Ascending aorta (tissue), 2 donors: ENCODE measurements at places on chromosomes 3 and 15. TPM values are rescaled to one million over a fixed set of nuclear protein-coding genes. Genes with fewer than 3 reads are reported as not detected.

DNA sequence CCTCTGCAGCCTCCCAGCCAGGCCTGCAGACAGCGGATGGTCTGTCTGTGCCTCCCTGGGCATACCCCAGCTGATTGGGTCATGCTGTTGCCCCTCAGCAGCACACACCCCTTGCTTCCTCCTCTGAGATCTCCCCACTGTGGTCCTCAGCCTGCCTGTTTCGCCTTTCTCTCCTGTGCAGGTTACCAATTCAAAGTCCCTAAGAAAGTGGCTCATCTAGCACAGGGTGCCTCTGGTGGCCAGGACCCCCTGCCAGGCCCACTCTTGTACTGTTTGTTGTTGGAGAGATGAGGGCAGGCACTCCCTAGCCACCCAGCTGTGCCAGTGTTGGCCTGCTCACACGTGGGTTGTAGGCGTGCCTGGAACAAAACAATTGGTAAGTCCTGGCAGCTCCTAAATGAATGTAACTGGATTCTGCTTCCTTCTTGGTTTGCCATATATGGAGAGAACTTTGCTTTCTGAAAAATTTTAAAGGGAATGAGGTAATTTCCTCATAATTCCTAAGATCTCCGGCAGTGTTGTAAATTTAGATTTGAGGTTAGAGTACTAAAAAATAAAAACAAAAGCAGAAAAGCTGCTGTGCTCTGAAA lies 213.2 kb upstream of the IL12A start:
- H3K27ac ChIP-seq: peak overlapping the region; percentile 95
- DNase-seq: peak; percentile 93
- no peaks in the 10 kb centered on the region for H3K36me3 ChIP-seq

GRCh38 chr3:126134219-126134975 lies 46.0 kb downstream of the ALDH1L1 start:
- H3K4me3 ChIP-seq: no peak overlapping the region
- DNase-seq: no peak
- no peaks in the 10 kb centered on the region for H3K4me1 ChIP-seq
- no peak overlapping the region for H3K27ac ChIP-seq
- H3K36me3 ChIP-seq: peaks cover 20% of the 10 kb centered on the region

DNA sequence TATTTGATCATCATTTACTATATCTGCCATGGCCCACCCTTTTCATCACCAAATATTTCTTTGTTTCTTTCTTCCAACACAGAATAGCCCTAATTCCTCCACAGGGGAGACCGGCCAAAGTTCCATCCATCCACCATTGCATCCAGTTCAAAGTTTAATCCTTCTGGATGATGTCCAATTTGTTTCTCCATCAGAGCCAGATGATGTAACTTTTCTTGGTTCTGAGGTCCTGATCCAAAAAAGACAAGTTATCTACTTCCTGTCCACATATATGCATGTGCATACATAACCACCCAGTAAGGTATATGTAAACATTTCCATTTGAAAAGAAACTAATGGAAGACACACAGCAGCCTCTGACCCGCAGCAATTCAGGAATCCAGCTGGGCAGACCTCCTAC lies 237.3 kb downstream of the SHOX2 start:
- DNase-seq: no peak
- no peak overlapping the region for H3K4me3 ChIP-seq
- H3K27ac ChIP-seq: peak overlapping the region; percentile 65
- peaks cover 4% of the 10 kb centered on the region for H3K4me1 ChIP-seq
- no peaks in the 10 kb centered on the region for H3K36me3 ChIP-seq

GRCh38 chr3:102361101-102361500 lies 73.7 kb upstream of the ZPLD1 start:
- no peaks in the 10 kb centered on the region for H3K27me3 ChIP-seq
- H3K36me3 ChIP-seq: no peaks in the 10 kb centered on the region
- H3K4me1 ChIP-seq: no peaks in the 10 kb centered on the region
- DNase-seq: no peak
- H3K4me3 ChIP-seq: no peak overlapping the region
- no peak overlapping the region for H3K27ac ChIP-seq

GRCh38 chr3:50617096-50617791 lies at the start of gene MAPKAPK3:
TSS of gene MAPKAPK3 (plus strand) at chr3:50617151. CDS start at chr3:50617566, 415 bp downstream.
- H3K36me3 ChIP-seq: no peaks in the 10 kb centered on the region
- H3K4me1 ChIP-seq: no peaks in the 10 kb centered on the region
- peak within 1 kb of the TSS; percentile 93 for H3K4me3 ChIP-seq

DNA sequence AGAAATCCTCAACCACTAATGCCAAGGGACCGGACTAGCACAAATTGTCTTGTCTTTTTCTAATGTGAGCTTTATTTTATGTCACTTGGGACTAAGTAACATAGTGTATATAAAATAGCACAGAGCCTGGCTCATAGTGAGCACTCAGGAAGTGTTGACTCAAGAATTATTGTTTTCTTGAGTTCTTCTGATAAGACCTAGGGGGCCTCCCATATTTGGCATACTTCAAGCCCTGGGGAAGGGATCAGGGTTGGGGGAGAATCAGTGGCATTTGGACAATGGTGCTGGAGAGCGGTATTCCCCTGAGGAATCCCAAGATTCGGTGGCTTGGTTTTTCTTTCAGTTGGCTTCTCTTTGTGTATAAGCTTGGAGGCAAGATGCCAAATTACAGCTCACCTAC lies 19.4 kb downstream of the ZNF80 start:
- no peaks in the 10 kb centered on the region for H3K36me3 ChIP-seq
- no peak overlapping the region for H3K27ac ChIP-seq
- no peaks in the 10 kb centered on the region for H3K27me3 ChIP-seq
- H3K4me1 ChIP-seq: no peaks in the 10 kb centered on the region
- DNase-seq: no peak

DUOX2 gene
- 2.3 TPM for total RNA-seq

CADPS gene
- not detected for total RNA-seq

C3orf20 gene
- total RNA-seq: not detected

DNA sequence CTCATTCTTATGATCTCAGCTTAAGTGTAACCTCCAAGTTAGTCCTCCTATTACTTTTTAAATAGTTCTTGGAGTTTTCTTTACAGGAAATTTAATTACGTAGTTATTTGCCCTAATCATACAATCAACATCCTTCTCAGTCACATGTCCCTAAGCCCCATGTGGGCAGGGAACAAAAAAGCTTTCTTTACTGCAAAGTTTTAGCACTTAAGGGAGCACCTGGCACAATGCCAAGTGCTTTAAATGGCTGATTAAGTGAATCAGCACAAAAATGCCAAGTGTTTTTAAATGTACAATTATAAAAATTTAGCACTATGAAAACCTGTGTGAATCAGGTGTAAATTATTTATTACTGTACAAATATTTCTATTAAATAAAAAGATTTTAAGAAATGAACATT lies 445.3 kb downstream of the C3orf38 start:
- H3K4me1 ChIP-seq: no peaks in the 10 kb centered on the region
- no peaks in the 10 kb centered on the region for H3K27me3 ChIP-seq
- no peak for DNase-seq
- no peak overlapping the region for H3K4me3 ChIP-seq
- H3K27ac ChIP-seq: no peak overlapping the region

- no peak overlapping the region for H3K27ac ChIP-seq
- H3K27me3 ChIP-seq: no peaks in the 10 kb centered on the region
- H3K4me3 ChIP-seq: no peak overlapping the region
- no peaks in the 10 kb centered on the region for H3K36me3 ChIP-seq
Measured at GRCh38 chr3:197600796-197601565, 45.2 kb upstream of the BDH1 start.
